ENCODE measurements at places on chromosomes 4 and X.

- DNase-seq: no peak
Observed at GRCh38 chr4:144723471-144723870, 77.5 kb downstream of the HHIP start.

GRCh38 chrX:132034648-132035047 is 11.5 kb downstream of the STK26 start:
- DNase-seq: no peak

- DNase-seq: no peak
Observed at GRCh38 chrX:96692454-96692853, 7.8 kb downstream of the DIAPH2 start.

DNA sequence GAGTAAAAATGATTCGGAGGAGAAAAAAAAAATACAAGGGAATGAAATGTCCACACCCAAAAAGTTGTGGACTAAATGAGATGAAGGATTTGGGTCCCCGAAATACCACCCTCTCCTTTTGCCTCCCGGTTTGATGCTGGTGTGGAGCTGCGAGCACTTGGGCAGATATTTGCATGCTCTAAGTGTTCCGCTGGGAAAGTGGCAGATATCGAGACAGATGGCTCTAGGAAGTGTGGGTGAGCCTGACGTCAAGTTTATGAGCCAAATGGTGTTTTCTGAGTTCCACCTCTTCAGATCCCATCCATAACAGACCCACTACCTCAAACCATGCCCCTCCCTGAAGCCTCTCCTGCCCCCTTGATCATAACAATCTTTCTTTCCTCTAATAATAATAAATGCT is 228.6 kb downstream of the QDPR start:
- DNase-seq: no peak

- DNase-seq: no peak
Observed at GRCh38 chr4:117134386-117134785, 49.0 kb upstream of the TRAM1L1 start.

DNA sequence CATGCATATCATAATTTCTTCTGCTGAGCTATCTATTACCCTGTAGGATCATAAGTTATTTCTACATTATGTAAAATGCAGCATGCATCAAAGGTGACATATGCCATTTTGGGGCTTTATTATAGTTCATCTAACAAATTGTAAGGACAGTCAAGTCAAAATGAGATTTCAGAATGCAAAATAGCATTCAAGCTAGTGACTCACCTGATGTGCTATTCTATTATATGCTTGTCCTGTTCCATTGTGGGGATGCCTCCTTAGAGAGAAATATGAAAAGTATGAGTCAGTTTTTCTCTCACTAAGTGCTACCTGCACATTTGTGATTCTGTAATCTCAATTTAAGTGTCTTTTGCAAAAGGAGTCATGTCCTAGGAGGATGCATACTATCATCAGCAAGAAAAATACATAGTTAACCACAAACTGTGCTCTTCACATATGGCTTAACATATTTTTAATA is 647.0 kb upstream of the PCDH10 start:
- DNase-seq: no peak

GRCh38 chrX:101986586-101986985 is 54.8 kb upstream of the ZMAT1 start:
- no peak for DNase-seq

- no peak for DNase-seq
Observed at GRCh38 chrX:68749426-68749825, 79.4 kb upstream of the EFNB1 start.

DNA sequence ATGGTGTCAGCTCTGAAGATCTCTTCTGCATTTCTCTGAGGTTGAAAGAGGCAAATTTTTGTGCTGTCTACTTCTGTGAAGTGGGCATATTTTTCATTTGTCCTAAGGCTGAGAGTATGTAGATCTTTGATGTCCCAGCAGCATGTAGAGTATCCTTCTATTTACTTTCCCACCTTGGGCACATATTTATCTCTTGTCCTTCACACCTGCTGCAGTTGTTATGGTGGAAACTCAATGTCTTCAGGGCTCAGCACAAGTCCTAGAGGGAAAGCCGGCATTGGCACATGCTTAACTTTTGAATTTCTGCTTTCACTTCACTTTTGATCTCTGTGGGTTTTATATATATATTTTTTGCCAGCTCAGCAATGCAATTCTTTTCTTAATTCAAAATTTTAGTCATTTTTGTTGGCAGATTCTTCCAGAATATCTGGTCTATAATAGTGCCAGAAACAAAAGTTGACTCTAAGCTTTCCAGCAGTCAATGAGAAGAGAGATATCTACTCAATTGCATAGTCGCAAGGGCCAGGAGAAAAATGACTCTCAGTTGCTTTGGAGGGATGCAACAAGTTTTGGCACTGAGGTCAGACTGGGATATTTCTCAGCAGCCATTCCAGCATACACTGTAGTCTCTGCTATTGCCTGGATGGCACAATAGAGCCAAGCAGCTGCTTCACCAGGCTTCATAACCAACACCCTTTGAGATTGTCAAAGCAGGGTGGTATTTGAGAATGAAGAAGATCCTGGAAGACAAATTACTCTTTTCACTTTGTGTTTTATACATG is 127.8 kb upstream of the FAT1 start:
- no peak for DNase-seq

DNA sequence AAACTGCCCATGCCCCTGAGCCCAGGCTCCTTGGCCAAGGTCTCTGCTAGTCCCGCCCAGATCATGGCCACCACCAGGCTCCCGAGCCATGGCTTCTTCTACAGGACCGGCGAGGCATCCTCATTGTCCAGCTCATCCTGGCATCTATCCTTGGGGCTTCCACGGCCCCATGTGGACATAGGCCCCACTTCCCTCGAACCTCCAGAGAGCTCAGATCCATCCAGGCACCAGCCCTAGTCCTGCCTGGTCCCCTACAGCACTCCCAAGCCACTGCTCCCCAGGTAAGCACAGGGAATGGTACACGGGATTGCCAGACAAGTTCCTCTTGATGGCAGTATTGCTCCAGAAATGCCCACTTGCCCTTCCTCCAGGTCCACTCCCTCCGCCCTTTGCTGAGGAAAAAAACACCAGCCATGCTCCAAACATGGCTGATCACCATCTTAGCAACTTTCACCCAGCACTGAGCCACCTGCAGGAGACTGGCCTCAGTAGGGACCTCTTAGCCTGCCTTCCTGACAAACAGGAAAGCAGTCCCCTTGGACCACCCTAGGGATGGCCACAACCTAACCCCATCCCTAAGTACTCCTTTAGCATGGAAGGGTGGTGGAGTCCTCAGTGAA is 272.1 kb upstream of the AGTR2 start:
- peak; percentile 6 for DNase-seq

- no peak for DNase-seq
Observed at GRCh38 chrX:39249999-39250398, 448.7 kb downstream of the MID1IP1 start.

DNA sequence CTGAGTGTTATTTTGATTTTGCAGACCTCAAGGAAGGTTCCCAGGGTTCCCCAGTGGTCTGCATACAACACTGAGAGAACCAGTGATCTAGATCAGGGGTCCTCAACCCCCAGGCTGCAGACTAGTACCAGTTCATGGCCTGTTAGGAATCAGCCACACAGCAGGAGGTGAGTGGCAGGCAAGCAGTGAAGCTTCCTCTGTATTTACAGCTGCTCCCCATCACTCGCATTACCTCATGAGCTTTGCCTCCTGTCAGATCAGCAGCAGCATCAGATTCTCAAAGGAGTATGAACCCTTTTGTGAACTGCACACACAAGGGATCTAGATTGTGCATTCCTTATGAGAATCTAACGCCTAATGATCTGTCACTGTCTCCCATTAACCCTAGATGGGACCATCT is 28.5 kb downstream of the EDNRA start:
- no peak for DNase-seq

- DNase-seq: no peak
Observed at GRCh38 chr4:35315419-35315818, 928.9 kb downstream of the ARAP2 start.

GRCh38 chr4:181949704-181950312 is 293.4 kb upstream of the TENM3 start:
- no peak for DNase-seq

DNA sequence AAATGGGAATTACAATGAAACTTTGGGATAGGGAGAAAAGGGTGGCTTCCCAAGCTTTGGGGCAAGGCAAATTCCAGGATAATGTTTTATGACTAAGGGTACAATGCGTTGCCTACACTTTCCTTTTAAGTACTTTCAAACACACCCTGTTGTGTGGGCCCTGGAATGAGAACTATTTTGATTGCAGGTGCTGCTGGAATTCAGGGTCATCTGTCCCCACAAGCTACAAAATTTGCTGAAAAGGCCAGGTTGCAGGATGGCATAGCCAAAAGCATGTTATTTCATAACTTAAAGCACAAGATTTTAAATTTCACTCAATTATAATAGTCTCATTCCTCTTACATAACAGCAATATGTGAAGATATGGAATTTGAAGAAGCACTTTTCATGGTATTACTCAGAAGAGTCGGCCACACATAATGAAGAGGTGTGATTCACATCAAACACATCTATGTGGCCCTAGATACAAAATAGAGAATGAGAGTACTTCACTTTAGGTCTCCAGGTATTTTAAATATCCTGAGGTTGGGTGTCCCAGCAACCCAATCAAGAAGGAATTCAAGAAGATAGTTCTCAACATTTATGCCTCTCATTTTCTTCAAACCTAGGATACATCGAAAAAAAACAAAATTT is 89.3 kb downstream of the APBB2 start:
- DNase-seq: no peak

GRCh38 chrX:42096265-42096920 is 173.0 kb upstream of the CASK start:
- no peak for DNase-seq

- no peak for DNase-seq
Observed at GRCh38 chr4:5742968-5743367, 32.0 kb downstream of the EVC start.

GRCh38 chr4:94551643-94552564 is 100.2 kb downstream of the PDLIM5 start:
- DNase-seq: no peak

- no peak for DNase-seq
Observed at GRCh38 chrX:109089359-109089758, 353.0 kb upstream of the IRS4 start.

- DNase-seq: no peak
Observed at GRCh38 chr4:71545168-71545567, 206.3 kb downstream of the SLC4A4 start.

- DNase-seq: no peak
Observed at GRCh38 chrX:10855845-10856244, 235.5 kb upstream of the MID1 start.

GRCh38 chrX:150240643-150240970 is 122.5 kb upstream of the MAMLD1 start:
- DNase-seq: no peak

DNA sequence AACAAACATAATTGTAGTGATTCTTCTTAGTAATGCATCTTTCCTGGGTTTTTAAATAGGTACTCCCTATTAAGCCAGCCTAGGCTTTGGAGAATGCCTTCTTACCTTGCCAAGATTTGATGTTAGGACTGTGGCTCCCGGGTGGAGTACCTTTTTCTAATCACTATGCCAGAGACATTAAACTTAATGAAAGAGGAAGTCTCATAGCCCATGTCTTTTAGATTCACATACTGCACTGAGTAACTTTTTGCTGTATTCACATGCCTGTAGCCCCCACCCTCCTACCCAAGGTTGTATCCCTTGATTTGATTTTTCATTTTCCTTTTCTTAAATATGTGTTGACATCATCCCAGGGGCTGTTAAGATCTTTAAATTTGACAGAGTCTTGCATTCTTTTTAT is 104.2 kb upstream of the TLR2 start:
- no peak for DNase-seq

DNA sequence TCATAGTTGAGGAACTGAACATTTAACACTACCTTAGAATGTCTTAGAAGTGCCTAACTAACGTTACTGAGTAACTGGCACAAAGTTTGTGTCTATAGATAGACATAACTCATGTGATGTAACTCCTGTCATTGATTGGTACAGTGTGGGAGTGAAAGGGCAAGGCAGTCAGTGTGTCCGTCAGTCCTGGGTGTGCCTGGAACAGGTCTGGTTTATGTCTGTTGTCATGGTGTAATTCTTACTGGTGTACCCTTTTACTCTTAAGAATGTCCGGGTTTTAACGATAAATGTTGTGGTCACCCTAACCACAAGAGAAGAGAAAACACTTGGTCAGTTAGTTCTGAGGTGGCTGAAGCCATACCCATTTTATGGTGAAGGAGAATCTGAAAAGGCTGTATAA is 93.1 kb upstream of the ESX1 start:
- no peak for DNase-seq

DNA sequence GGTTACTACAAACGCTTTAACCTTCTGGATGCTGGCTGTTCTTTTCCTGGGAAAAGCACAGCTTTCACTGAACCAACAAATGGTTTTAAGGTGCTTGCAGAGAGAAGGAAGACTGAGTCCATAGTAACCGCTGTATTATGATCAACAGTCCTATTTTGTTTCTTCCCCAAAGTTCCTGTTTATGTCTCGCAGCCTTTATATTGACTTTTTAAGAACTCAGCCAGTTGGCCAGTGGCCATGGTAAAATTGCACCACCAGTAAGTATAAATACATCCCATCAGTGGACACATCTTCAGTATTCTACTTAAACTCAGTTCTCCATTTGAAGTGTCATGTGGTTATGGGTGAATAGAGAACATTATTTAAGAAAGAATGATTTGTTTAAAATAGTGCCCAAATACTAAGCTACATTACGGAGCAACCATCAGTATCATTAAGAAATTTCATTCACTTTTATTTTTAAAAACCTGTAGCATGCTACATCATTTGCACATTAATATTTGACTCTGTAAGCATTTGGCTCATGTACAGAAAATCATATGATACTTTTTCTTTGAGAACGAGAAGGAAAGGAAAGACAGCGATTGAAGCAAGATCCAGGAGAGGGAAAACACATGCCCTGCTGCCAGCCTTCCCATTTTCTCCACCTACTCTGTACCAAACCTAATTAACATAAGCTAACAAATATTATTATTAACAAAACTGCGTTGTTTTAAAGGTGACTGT is 287.0 kb downstream of the ARHGAP24 start:
- DNase-seq: no peak

DNA sequence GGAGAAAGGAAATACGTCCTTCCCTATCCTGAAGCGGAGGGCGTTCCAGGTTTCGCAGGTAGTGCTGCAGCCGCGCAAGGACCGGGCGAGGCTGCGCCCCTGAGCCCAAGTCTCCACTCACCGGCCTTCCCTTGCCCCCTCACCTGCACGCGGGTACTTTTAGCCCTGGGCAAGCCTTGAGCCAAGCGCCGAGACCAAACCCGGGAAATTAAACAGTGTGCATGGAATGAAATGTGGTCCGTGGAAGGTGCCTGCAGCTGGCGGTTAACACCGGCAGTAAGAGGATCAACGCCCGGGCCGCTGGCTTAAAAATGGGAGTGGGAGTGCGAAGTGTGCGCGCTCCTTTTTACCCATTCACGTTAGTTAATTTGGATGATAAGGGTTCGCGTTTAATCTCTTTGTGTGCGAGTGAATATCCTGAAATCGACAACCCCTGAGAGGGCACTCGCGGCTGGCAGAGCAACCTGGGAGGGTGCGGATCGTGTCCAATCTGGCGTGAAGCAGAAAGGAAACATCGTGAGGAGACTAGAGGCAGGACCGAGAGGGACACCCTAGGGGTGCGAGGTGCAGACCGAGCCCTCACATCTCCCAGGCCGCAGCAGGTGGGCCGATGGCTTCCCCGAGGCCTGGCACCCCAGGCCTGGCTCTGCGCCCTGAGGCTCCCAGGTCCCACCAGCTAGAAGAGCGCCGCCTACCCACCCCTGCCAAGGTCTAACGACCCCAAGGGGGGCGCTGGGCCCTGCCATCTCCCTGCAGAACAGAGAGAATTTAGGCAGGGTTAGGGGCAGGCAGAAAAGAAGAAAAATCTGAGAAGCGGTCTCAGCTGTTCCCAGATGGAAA is 2.0 kb upstream of the HELT start:
- no peak for DNase-seq

- no peak for DNase-seq
Observed at GRCh38 chr4:6625256-6625655, 15.2 kb upstream of the MRFAP1 start.
